ENCODE measurements at places on chromosomes 3 and 15.
A peak's percentile ranks its signal among the peaks of the same experiment; 100 is the strongest.

DNA sequence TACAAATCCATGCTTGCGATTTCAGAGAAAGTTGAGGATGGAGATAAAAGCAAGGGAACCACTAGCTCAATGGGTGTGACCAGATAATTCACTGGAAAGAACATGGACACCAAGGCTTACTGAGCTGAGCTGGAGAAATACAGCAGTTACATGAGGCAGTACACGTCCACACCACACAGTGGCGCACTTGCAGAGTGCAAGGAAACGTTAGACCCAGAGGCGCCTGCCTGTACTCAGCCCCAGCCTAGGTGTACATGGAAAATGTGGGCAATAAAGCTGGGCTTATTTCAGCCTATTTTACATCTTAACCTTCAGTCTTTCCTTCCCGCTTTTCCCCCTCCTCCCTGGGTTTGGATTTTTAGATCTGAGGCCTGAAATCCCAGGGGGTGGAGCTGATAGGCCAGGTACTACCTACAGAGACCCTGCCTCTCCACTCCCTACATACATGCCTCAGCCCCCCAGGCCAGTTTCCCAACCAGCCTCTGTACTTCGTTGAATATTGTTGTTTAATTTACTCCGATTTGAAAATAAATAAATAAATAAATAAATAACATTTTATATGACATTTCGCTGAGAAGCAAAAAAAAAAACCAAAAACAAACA lies 60.1 kb downstream of the PCOLCE2 start:
- peak; percentile 63 for DNase-seq

GRCh38 chr15:98774756-98775497 lies 126.6 kb downstream of the IGF1R start:
- no peak for DNase-seq

DNA sequence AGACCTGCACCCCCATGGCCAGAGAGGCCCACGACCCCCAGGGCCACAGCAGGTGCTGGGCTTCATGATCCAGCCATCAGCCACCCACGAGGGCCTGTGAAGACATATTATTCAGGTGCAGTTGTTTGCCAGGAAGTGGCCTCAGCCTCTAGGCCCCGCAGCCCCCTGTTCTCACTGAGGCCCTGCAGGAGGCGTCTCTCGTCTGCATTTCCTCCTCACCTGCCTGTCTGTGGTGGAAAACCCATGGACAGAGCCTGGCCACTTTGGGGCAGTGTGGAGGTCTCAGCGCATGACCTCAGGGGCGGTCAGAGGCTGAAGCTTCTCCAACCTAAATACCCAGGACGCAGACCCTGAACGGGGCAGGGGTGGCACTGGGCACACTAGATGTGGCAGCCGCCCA lies 18.6 kb downstream of the UROC1 start:
- no peak for DNase-seq

DNA sequence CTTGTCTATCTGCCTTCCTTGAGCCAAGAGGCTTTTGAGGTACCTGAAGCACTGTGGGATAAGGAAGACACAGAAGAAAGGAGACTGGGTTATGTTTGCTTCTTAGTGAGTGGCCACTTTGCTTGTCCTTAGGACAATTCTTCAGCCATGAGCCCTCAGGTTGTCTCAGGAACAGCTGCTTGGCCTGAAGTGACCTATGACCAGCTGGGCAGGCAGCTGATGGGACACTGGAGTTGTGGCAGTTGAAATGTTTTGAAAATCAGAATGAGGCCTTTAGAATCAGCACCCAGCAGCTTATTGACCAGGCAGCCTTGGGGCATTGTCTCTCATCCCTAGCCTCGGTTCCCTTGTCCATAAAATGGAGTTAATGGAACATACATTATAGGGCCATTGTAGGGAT lies 37.0 kb downstream of the RBP2 start:
- DNase-seq = no peak

DNA sequence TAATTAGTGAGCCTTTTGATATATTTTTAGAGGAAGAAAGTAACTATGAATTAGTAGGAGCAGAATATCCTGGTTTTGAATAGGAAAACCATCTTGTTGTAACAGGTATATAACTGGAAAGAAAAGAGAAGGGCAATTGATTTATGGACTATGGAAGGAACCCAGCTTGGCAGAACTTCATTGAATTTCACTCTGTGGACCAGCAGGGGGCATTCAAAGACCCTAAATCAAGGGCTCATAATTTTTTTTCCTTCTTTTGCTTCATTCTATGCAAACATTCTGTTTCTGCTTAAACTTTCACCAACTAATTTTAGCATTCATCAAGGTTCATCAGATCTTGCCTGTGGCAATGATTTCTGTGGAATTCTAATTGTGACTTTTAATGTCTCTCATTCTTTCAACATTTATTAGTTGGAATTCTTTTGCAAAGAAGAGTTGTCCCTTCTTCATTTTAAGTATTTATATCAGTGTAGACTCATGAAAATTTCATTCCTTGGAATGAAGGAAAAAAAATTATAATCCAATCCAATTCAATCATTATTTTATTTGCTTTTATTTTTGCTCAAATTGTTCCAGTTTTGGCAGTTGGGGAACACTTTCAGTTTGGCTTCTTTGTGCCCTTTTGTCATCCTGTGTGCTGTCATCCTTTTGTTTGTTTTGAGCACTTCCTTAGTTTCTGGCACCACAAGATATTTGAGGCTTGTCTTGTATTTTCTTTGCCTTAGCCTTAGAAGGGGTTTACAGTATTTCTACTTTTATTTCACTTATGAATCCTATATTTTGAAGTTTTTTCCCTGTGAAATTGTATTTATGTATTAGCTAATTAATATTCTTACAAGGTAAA lies 30.4 kb downstream of the NXPE3 start:
- DNase-seq = no peak

DNA sequence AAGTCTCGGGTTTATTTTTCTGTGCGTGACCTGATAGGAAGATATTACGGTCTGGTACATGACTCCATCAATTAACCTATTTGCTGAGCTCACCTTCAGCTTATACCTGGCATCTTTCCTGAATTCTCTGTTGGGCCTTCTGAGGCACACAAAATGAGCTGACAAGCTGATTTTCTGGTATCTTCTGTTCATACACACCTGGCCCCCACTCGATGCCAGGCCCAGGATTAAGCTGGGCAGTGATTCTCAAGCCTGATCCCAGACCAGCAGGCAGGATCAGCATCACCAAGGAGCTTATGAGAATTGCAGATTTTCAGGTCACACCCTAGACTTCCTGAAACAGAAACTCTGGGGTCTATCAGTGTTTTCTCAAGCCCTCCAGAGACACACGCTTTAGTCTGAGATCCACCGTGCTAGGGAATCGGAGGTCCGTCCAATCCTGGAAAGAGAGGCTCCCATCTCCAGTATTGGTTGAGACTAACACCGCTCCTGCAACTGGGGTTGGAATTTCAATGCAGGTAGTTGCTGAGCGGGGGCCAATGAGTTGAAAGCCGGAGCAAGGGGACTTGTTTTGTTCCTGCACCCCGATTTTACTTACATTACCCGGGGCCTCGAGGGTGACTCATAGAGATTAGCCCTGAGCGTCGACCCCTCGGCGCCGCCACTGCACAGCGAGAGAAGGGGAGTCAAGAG lies 636 bp upstream of the EIF1B start:
- DNase-seq = peak; percentile 22

DNA sequence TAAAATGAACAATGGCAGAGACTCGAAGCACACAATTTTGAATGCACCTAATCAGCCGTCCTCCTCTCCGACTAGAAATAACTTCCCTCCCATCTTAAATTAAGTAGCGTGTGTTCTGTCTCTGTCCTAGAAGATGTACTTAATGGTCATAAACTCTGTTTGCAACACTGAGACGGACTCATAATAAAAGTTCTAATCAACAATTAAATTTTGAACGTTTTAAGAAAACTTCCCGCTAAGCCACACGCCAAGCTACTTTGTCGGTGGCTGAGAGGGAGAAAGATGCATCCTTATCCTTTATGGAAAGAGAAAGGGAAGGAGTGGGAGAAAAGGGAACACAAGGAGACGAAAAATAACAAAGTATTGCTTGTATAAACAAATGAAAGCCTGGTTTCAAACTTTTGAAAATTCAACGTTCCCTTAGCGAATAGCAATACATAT lies 989 bp downstream of the GNB4 start:
- DNase-seq = no peak

- no peak for DNase-seq
Observed at GRCh38 chr3:39187372-39188155, 4.8 kb downstream of the XIRP1 start.

DNA sequence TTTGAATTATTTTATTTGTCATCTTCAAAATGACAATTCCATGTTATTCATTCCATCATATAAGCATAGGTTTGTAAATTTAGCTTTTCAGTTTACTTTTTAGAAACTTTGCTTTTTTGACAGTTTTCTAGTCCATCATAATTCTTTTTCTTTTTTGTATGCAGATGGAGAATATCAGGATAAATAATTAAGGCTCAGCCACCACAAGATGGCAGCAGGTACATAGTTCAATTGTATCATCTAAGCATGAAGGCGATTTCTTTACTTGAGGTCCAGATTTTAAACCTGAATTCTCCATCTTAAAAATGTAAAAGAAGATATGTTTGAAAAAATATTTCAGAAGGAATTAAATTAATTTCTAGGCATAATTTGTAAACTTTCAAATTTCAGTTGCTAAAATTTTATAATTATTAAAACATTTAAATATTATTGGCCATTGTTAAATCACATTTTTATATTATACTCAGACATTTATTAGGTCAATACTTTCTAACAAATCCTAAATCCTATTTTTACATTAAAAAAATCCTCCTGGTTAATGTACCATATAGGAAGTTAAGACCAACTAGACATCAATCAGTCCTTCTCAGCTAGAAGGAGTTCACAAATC lies 15.1 kb downstream of the PLSCR5 start:
- peak; percentile 3 for DNase-seq

DNA sequence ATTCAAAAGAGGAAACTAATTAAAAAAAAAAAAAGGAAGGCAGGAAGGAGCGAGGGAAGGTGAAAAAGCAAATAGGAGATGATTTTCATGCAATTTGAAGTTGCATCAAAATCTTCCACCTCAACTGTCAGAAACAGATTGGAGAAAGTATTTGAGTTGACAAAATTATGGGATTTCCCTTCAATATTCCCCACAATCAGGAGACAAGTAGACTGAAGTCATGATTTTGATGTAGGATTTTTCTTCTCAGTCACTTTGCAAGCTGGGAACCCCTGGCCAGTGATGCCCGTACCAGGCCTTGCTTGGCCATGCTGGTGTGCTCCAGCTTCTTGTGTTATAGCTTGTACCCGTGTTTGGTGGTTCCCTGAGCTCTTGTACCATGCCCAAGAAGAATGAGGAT lies 854.5 kb upstream of the CFAP20DC start:
- DNase-seq = no peak

- peak; percentile 15 for DNase-seq
Observed at GRCh38 chr3:164524201-164524600, 554.1 kb downstream of the SI start.

DNA sequence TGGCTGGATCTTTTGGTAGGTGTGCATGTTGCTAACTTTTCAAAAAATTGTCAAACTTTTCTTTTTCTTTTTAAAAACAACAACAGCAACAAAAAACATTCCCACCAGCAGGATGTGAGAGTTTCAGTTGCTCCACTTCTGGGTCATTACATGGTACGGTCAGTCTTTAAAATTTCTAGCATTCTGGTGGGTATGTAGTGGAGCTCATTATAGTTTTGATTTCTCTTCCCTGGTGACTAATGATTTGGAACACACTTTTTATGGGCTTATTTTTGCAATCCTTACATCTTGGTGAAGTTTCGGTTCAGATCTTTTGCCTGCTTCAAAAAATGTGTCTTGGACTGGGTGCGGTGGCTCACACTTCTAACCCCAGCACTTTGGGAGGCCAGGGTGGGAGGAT lies 19.3 kb downstream of the ATP1B3 start:
- DNase-seq = no peak

GRCh38 chr3:106348139-106348690 lies 479.4 kb upstream of the CBLB start:
- no peak for DNase-seq

- DNase-seq = no peak
Observed at GRCh38 chr15:73518876-73519733, 76.1 kb downstream of the REC114 start.

DNA sequence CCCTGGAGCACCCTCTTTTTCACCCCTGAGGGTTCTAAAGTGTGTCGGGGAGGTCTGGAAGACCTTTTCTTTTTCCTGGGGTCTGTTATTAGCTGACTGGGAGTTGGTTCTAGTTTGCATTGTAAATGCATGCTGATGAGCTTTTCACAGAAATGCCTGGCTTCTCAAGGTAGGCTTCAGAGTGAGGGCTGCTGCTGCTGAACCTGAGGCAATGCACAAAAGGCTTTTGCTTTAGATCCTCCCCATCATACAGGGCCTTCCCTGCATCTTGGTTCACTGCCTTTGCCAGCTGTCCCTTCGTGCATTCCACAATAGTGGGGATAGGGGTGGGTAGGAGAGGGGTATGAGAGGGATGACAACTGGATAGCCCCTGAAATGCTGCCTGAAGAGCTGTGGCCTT lies 46.6 kb downstream of the FAH start:
- DNase-seq = no peak

GRCh38 chr15:66162286-66162685 lies 91.3 kb downstream of the MEGF11 start:
- no peak for DNase-seq

DNA sequence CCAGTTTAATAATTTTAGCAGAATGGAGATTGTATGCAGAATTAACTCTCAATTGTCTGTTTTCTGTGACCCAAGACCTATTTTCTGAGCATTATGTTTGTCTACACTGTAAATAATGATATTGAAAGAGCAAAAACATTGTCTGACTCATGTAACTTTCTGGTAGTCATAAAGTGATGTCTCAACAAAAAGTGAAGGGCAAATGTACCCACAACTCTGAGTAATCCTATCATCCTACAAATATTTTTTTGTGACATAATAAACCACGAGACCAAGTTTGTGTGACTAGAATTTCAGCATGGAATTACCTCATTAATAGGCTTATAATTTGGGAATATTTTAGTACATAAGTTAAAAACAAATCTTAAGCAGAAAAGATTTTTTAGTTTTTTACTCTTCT lies 15.4 kb upstream of the ABHD10 start:
- DNase-seq = no peak

- no peak for DNase-seq
Observed at GRCh38 chr3:65107174-65107573, 419.4 kb upstream of the ADAMTS9 start.

DNA sequence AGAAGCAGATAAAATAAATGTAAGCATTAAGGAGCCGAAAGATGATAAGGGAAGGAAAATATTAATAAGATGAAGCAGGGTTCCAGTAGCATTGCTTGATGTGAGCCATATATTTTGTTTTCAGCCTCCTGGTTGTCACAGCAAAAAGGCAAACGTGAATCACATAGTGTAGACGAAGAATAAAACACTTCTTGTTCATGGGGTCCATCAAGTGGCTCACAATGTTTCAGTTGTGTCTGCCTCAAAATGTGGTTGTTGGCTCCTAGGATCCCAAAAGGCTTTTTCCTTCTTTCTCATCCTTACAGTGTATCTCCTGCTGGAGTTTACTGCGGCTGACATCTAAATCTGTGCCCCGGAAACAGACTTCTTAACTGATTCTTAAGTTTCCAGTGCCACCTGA lies 195.1 kb downstream of the GHSR start:
- DNase-seq = no peak

Measured in HuH-7.5 (cell line).